ENCODE measurements at places on chromosomes 6 and 20.

DNA sequence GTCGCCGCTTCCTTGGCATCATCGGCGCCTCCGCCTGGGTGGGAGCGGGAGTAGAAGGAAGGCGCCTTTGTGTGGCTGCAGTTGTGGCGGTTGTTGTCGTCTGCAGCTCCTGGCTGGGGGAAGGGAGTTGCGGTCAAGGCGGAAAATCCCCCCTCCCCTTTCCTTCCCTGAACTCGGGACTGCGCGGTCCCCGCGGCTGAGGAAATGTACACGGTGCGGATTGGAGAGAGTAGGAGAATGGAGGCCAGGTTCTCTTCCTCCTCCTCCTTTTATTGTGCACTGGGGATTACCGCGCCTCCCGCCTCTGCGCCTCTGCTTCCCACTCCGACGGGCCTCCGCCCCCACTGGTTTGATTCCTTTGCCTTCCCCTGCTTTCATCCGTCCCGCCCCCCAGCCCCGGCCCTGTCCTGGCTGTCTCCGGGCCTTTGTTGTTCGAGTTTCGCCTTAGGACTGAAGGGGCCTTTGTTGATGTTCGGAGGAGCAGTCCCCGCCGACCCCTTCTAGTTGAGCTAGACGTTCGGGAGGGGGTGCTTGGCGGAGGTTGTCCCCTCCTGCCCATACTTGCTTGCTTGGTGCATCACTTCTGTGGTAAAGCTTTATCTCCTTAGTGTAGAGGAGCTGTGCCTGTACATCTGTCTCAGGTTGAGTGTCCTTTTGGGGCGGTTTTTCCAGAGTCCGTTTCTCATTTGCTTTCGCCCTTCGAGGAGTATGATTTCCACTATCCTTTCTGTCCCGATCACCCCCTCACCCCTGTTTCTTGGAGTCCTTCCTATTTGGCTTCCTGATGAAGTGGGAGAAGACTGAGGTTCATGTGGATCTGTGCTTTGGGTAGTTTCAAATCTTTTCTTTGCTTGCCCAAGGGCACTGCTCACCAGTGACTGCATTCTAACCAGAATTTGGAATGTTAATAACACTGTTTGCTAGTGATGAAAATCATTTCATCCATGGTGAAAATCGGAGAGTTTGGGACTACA lies 764 bp downstream of the ZNF292 start:
- DNase-seq = peak; percentile 35

GRCh38 chr6:30113003-30113759 lies at the start of gene TRIM31:
TSS of gene TRIM31 (minus strand) at chr6:30113090. CDS start at chr6:30112805, 285 bp downstream.
- DNase-seq = no peak

- no peak for DNase-seq
Measured at GRCh38 chr6:11381801-11382513, 149.5 kb upstream of the NEDD9 start.

DNA sequence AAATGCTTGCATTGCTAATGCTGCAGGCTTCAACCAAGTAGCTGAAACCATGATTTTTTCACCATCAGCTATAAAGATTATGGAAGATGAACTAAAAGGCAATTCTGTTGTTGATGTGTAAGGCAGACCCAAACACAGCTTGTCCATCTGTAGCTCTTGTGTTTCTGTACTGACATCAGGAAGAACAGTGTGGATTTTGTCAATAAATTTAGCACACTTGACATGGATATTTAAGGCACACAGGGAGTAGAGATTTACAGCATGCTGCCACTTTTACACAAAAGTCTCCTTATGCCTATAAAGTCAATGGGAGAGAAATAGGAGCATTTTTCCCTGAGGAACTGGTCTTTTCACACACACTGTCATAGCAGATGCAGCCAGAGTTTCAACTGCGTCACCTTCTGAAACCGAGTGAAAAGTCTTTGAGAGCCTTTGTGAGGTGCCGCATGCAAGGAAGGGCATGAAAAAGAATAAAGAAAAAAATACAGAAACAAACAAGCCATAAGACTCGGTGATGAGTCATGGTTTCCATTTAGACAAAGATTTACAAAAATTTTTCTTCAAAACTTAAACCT lies 261.4 kb upstream of the TFAP2D start:
- DNase-seq = no peak

DNA sequence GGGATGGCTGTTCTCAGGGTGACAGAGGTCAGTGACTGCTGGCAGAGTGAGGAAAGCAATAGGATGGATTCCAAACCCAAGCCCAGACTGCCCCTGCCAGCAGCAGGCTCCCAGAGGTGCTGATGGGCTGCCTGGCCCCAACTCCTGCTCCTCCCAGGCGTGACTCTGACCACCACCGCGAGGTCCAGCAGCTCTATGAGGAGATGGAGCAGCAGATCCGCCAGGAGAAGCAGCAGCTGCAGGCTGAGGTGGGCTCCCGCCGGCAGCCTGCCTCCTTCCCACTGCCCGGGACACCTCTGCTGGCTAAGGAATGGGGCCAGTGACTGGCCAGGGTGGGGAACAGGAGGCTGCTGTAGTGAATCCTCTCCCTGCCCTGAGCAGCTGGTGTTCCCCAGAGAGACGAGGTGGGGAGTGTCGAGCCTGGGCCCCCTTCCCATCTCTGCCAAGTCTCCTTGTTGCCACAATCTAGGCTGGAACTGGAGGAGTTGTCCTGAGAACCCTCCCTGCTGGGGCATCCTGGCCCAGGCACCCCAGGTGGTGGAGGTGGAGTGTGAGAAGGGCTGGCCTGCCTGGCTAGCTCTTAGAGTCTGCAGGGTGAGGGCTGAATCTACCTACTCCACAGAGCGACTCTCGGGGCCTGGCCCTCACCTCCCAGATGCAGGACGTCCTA lies 20.4 kb downstream of the RAB44 start:
- DNase-seq = no peak

GRCh38 chr6:1313767-1314503 lies 2.0 kb downstream of the FOXQ1 start:
- no peak for DNase-seq

DNA sequence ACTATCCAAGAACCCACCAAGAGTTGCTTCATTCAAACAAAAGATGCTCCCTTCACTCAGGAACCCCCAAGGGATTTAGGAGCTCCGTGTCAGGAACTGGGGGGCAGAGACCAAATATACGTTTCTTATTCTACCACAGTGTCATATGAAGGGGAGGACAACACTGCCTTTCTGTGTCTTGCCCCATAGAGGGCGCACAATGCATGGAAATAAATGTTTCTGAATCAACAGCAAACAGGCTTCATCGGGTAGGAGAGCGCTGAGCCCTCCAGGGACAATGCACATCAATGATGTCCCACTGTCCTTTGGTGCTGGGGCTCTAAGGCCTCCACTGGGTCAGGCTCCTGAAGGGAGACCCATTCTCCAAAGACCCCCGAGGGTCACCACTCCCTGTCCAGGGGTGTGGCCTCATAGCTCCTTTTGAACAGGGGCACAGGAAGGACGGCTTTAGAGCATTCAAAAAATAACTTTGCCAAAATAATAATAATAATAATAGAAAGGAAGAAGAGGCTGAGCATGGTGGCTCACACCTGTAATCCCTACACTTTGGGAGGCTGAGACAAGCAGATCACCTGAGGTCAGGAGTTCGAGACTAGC lies 31.1 kb downstream of the PLG start:
- peak; percentile 48 for DNase-seq

GRCh38 chr20:57803508-57804005 lies 93.7 kb upstream of the PMEPA1 start:
- no peak for DNase-seq

DNA sequence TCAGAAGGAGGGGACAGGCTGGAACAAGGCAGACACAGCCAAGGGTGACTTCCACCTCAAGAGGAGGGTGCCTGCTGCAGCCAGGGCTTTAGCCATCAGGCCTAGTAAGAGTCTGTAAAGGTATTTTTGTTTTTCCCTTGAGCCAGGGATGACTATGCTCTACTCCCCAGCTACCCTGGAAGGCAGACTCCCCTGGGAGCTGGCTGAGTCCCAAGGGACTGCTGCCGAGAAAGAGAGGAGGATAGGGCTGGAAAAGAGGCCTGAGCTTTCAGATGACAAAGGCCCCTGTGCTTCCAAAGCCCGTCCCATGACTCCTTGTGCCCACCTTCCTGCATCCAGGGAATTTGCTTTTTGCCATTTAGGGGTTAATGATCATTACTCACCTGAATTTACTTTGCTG lies 14.0 kb upstream of the GSTA4 start:
- no peak for DNase-seq

GRCh38 chr6:103002282-103002681 lies 1608.8 kb downstream of the GRIK2 start:
- no peak for DNase-seq

GRCh38 chr6:44475779-44476434 lies 88.4 kb downstream of the CDC5L start:
- DNase-seq = peak; percentile 76

- DNase-seq = no peak
Measured at GRCh38 chr6:38155621-38156204, 336.2 kb downstream of the ZFAND3 start.

GRCh38 chr6:105601541-105602236 lies 198.8 kb upstream of the PREP start:
- DNase-seq = peak; percentile 100

DNA sequence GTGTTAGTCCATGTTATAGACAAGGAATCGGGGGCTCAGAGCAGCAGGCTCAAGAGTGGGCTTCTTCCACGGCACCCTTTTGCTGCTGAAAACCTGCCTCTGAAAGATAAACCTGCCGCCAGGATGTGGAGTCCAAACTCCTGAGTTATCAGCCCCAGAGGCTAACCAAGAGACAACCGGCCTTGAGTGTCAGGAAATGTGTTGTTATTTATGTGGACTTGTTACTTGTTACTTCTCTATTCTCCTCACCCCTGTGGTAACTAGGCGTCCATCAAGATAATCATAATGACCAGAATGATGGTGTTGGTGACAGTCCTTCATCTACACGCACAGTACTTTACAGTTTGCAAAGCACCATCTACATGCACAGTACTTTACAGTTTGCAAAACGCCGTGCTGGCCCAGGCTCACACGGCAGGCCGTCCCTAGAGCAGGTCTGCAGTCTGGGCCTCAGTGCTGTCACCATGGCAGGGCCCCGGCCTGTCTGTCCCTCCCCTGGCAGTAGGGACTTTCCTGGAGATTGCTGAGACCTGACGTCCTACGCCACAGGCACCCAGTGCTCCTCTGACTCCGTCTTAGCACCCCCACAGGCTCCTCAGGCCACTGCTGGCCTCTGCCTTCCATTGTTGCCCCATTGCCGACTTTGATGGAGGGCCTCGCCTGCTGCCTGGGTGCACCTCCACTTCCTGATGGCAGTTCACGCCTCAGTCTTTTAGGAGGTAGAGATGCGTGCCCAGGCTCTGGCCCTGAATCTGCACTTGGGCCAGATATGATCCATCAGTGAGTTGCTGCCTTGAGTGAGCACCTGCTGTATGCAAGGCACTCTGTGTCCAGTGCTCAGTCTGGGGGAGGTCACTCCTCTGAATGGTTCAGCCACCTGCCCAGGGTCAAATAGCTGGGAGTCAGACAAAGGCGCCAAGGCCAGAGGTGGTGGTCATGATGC lies 9.1 kb upstream of the BPIFB4 start:
- no peak for DNase-seq

- DNase-seq = no peak
Measured at GRCh38 chr6:136137739-136138402, 112.2 kb downstream of the MTFR2 start.

DNA sequence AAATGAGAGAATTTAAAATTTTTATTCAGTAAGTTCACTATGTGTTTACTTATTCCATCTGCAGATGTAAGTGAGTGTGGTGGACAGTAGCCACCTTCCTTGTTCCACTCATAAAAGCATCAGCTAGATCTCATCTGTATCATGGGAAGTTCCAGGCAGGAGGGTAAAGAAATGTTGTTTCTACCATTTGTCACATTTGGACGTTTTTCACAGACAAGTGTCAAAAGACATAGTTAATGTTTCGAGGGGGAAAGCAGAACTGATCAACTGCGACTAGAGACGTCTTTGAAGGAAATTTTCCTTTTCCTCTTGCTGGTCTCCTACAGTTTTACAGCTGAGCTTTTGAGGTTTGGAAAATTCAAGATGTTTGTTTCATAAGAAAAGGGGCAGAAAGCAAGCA lies 55.9 kb upstream of the ISM1 start:
- no peak for DNase-seq

- peak; percentile 33 for DNase-seq
Measured at GRCh38 chr6:53066077-53066417, 843 bp downstream of the FBXO9 start.

DNA sequence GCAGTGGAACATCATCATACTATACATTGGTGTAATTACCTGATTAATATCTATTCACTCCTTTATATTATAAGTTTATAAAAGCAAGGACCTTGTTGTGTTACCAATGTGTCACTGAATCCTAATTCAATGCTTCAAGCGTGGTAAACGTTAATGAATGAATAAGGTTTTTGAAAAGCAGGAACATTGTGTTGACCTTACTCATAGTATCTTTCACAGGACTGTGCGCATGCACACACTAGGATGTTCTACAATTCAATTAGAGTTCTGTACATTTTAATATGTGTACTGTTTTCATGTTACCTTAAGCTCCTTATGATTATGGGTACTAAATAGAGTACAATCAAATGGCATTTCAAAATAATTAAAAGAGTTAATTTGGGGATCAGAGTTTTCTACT lies 578.5 kb downstream of the BMP2 start:
- DNase-seq = no peak

- peak; percentile 32 for DNase-seq
Measured at GRCh38 chr20:57688864-57689263, 21.0 kb downstream of the PMEPA1 start.

DNA sequence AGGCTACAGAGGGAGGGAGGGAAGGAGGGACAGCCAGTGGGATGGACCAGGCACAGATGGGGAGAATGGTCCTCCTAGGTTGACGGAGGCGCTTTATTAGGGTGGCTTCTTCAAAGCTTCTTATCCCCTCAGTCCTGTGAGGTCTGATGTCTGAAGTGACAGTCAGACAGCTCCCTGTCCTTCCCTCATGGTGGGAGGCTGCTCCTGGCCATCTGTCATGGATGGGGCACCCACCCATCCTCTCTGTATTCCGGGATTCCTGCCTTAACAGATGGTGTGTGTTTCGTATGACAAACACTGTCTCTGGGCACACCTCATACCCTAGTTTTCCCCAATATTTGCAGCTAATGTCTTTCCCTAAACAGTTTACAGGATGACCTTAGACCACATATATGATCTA lies 7.9 kb downstream of the RIN2 start:
- DNase-seq = no peak

GRCh38 chr6:15382712-15383111 lies 136.8 kb downstream of the JARID2 start:
- DNase-seq = no peak

DNA sequence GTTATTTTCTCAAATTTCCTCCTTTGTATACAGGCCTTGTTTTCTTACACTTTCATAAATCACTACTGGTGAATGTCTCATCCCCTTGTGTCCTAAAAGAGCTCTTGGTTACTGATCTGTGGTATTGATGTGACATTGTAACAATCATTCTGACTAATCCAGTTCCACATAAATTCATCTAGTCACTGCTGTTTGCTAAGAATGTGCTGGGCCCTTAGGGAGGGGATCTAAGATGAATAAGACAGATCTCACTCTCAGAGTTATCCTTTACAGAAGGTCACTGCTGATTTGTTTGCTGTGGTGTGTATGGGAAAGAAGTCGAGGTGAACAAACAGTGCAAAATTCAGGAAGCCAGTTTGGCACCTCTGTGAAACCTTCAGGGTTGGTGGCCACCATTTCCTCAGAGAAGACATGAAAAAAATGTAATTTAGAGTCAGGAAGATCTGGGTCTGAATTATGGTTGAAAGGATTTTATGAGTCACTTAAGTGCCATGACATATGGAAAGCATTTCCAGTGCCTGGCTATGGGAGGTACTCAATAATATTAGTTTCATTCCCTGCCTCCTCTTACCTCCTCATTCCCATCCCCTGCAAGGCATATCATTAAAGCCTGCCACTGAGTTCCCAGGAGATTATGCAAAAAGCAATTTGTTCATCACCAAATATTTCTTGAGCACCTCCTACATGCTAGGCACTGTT lies 121.8 kb downstream of the COL9A1 start:
- DNase-seq = no peak
